ENCODE measurements at places on chromosomes 13 and 19.
A peak's percentile ranks its signal among the peaks of the same experiment; 100 is the strongest.

DNA sequence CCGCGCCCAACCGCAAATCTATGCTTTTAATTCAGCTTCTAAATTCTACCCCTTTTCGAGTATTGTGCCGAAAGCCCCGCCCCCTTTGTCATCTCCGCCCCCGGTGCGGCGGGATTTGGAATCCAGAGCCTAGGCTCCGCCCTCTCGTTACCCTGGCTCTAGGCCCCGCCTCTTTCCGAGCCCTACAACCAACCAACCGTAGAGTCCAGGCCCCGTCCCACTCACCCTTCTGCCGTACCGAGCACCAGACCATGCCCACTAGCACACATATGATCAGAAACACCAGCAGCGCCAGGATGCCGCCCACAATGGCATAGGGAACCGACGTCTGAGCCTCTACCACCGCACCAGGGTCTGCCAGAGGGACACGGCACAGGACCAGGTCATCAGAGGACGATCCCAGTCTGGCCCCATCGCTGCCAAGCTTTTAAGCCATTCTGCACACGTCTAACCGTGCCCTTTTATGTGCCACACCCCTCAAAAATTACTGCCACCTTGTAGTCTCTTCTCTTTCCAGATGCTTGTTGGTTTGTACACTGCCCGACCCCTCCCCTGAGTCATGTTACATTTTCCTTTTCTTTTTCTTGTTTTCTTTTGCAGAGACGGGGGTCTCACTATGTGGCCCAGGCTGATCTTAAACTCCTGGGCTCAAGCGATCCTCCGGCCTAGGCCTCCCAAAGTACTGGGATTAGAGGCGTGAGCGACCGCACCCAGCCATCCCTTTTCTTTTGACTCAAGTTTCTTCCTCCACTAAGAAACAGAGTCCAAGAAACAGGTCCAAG lies 4.7 kb upstream of the ZNF428 start:
- no peaks in the 10 kb centered on the region for H3K27me3 ChIP-seq
- no peak overlapping the region for H3K4me3 ChIP-seq
- DNase-seq = no peak
- H3K36me3 ChIP-seq = no peaks in the 10 kb centered on the region
- H3K27ac ChIP-seq = no peak overlapping the region

DNA sequence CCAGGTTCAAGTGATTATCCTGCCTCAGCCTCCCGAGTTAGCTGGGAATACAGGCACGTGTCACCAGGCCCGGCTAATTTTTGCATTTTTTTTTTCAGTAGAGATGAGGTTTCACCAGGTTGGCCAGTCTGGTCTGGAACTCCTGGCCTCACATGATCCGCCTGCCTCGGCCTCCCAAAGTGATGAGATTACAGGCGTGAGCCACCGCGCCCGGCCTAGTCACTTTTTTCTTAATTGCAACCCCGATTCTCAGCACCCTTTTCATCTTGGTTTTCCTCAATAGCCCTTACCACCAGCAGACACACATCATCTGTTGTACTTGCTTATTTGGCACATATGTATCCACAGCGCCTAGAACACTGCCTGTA lies 550 bp upstream of the GPI start:
- peaks cover 24% of the 10 kb centered on the region for H3K4me1 ChIP-seq
- H3K4me3 ChIP-seq = peak overlapping the region; percentile 90
- peaks cover 28% of the 10 kb centered on the region for H3K36me3 ChIP-seq

- H3K36me3 ChIP-seq = no peaks in the 10 kb centered on the region
- no peak overlapping the region for H3K4me3 ChIP-seq
- no peak overlapping the region for H3K27ac ChIP-seq
- H3K4me1 ChIP-seq = no peaks in the 10 kb centered on the region
These were observed 79.4 kb downstream of the SPACA7 start for GRCh38 chr13:112455476-112456059.

DNA sequence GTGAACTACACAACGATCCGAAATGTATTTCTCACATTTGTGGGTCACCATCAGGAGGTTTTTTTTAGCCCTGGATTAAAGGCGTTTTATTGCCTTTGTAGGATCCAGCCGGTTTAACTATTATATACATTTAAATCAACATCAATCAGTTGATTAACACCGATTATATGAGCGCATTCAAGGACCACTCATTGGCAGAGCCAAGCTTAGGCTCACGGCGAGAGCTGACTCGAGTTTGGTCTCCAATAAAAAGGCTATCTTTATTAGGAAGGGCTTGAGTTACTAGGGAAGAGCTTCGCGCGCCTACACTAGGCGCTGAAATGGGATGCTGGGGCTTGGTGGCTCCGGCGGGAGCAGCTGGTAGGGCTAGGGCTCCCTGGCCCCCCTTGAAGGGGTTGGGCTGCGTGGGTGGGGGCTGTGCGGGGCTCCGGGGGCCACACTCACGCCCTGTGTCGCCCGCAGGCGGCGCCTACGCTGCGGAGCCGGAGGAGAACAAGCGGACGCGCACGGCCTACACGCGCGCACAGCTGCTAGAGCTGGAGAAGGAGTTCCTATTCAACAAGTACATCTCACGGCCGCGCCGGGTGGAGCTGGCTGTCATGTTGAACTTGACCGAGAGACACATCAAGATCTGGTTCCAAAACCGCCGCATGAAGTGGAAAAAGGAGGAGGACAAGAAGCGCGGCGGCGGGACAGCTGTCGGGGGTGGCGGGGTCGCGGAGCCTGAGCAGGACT lies 4.2 kb downstream of the PDX1 start:
- DNase-seq = no peak
- H3K4me3 ChIP-seq = no peak overlapping the region
- H3K27me3 ChIP-seq = peaks cover 100% of the 10 kb centered on the region
- H3K4me1 ChIP-seq = peaks cover 40% of the 10 kb centered on the region

GRCh38 chr19:33740811-33741396 lies 55.8 kb upstream of the KCTD15 start:
- no peak overlapping the region for H3K4me3 ChIP-seq
- no peaks in the 10 kb centered on the region for H3K27me3 ChIP-seq
- H3K36me3 ChIP-seq = no peaks in the 10 kb centered on the region
- H3K4me1 ChIP-seq = no peaks in the 10 kb centered on the region
- DNase-seq = no peak

DNA sequence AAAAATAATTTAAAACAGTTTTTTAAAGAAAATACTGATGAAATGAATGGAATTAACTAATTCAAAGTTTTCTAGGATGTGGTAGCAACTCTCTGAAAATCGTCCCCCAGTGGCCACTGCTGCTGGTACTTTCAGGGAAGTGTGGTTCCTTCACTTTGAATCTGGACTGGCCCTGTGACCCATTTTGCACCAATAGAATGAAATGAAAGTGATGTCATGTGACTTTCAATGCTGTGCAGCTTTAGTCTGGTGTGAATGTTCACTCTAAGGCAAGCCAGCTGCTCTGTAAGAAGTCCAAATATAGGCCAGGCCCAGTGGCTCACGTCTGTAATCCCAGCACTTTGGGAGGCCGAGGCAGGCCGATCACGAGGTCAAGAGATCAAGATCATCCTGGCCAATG lies 26.4 kb upstream of the HNRNPA1L2 start:
- H3K27ac ChIP-seq = no peak overlapping the region
- no peaks in the 10 kb centered on the region for H3K4me1 ChIP-seq
- H3K4me3 ChIP-seq = no peak overlapping the region
- no peaks in the 10 kb centered on the region for H3K36me3 ChIP-seq

DNA sequence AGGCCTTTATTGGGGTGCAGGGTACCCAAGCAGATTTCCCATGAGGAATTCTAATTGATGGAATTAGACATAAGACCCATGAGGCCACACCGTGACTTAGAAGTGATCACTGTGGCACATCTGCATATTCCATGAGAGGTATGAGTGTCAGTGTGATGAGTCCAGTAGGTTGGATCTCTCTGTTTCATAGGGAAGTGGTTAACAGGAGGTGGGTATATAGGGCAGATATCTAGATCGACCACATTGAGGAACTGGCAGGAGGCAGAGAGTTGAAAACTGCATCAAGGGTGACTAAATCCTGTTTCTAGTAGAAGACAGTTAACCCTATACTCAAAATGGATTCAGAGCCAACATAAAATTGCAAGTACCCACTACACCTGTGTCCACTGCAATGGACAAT lies 68.6 kb upstream of the MIR17HG start:
- no peaks in the 10 kb centered on the region for H3K4me1 ChIP-seq
- no peak overlapping the region for H3K4me3 ChIP-seq
- H3K27ac ChIP-seq = no peak overlapping the region
- no peak for DNase-seq

GRCh38 chr13:99382428-99383133 lies 75.4 kb upstream of the GPR183 start:
- peaks cover 43% of the 10 kb centered on the region for H3K36me3 ChIP-seq
- H3K27me3 ChIP-seq = no peaks in the 10 kb centered on the region
- H3K27ac ChIP-seq = peak overlapping the region; percentile 22
- DNase-seq = peak; percentile 57
- H3K4me1 ChIP-seq = no peaks in the 10 kb centered on the region

DNA sequence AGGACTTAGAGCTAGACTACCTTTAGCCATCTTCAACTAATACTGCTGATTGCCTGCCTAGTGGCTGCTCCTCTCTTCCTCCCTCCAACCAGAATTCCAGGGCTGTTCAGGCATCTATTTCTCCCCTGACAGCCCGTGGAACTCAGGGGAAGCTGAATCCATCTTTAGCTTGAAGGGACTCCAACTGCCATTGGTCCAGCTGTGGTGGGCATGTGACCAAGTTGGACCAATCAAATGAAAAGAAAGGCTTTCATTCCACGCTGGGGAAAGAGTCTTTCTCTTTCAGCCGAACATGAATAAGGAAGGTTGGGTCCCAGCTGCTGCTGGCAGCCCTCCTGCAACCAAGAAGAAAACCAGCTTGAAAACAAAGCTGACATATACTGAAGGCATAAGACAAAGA lies 168.5 kb upstream of the OBI1 start:
- no peak overlapping the region for H3K27ac ChIP-seq
- no peaks in the 10 kb centered on the region for H3K27me3 ChIP-seq
- no peaks in the 10 kb centered on the region for H3K4me1 ChIP-seq
- H3K36me3 ChIP-seq = no peaks in the 10 kb centered on the region
- DNase-seq = no peak

- peaks cover 4% of the 10 kb centered on the region for H3K36me3 ChIP-seq
- no peak overlapping the region for H3K27ac ChIP-seq
- no peak overlapping the region for H3K4me3 ChIP-seq
- DNase-seq = peak; percentile 53
- H3K4me1 ChIP-seq = peaks cover 4% of the 10 kb centered on the region
- peaks cover 59% of the 10 kb centered on the region for H3K27me3 ChIP-seq
These were observed 1.5 kb upstream of the HCN2 start for GRCh38 chr19:588093-588740.

DNA sequence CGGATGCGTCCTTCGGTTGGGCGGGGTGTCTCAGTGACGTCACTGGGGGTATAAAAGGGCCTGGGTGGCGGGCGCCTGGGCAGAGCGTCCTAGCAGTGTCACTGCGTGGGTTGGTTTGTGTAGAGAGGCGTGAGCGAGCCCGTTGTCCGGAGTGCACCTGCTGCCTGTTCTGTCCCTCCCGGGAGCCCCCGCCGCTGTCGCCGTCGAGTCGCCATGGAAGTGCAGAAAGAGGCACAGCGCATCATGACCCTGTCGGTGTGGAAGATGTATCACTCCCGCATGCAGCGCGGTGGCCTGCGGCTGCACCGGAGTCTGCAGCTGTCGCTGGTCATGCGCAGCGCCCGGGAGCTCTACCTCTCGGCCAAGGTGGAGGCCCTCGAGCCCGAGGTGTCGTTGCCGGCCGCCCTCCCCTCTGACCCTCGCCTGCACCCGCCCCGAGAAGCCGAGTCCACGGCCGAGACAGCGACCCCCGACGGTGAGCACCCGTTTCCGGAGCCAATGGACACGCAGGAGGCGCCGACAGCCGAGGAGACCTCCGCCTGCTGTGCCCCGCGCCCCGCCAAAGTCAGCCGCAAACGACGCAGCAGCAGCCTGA lies 2.9 kb downstream of the IER2 start:
- DNase-seq = peak; percentile 98
- H3K4me3 ChIP-seq = peak overlapping the region; percentile 96
- H3K27me3 ChIP-seq = no peaks in the 10 kb centered on the region
- peaks cover 24% of the 10 kb centered on the region for H3K4me1 ChIP-seq
- H3K27ac ChIP-seq = peak overlapping the region; percentile 100
- peaks cover 2% of the 10 kb centered on the region for H3K36me3 ChIP-seq

GRCh38 chr13:40420160-40420740 lies 246.2 kb downstream of the FOXO1 start:
- H3K4me1 ChIP-seq = no peaks in the 10 kb centered on the region
- no peaks in the 10 kb centered on the region for H3K36me3 ChIP-seq
- no peaks in the 10 kb centered on the region for H3K27me3 ChIP-seq

DNA sequence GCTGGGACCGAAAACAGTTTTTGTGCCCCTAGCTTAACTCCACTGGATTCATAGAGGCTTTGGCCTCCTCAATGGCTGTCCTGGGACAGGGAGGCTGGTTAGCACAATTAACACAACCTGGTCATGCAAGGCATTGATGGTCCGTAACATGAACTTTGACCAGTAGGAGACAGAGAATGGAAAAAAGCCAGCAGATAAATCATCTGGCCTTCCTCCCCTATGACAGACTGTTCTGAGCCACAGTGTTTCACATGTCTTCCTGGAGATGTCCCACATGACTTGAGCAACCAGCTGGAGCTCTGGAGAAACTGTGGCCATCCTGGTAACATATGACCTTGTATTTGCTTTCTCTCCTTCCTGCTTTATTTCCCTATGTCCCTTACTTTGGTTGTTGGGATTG lies 244.2 kb downstream of the UQCRFS1 start:
- no peaks in the 10 kb centered on the region for H3K36me3 ChIP-seq
- no peak for DNase-seq
- H3K4me1 ChIP-seq = no peaks in the 10 kb centered on the region
- no peaks in the 10 kb centered on the region for H3K27me3 ChIP-seq
- no peak overlapping the region for H3K27ac ChIP-seq

GRCh38 chr19:33777351-33777750 lies 19.3 kb upstream of the KCTD15 start:
- no peaks in the 10 kb centered on the region for H3K36me3 ChIP-seq
- no peak overlapping the region for H3K4me3 ChIP-seq
- H3K4me1 ChIP-seq = peaks cover 42% of the 10 kb centered on the region
- no peak for DNase-seq
- no peak overlapping the region for H3K27ac ChIP-seq

DNA sequence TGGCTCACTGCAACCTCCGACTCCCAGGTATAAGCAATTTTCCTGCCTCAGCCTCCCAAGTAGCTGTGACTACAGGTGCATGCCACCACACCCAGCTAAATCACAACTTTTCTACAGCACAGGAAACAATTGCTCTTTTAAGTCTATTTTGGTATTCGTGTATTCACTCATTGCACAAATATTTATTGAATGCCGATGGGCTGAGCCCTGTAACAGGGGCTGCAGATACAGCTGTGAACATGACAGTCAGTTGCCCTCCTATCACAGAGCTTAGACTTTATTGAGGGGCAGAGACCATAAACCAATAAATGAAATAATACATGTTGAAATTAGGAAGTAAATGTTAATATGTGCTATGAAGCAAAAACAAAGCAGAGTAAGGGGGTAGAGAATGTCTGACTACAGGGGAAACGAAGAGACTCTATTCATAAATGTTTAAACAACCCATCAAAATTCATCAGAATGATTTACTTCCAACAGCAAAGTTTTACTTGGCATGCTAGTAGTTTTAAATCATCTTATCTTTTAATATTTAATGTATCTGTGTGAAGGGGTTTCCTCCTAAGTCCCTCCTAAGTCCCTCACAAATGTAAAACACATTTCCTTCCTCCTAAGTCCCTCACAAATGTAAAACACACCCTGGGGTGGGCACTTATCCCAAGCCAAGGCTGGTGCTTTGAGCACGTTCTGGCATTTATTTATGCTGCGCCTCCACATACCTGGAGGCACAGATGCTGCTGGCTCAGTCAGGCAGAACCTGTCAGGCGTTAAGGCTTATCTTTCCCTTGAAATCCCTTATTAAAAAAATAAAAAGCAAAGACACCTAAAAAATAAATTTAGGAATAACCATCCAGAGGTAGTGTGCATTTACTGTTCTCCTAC lies 140.8 kb downstream of the MIPEP start:
- peaks cover 5% of the 10 kb centered on the region for H3K36me3 ChIP-seq
- H3K27me3 ChIP-seq = no peaks in the 10 kb centered on the region
- no peak for DNase-seq
- no peaks in the 10 kb centered on the region for H3K4me1 ChIP-seq
- H3K4me3 ChIP-seq = no peak overlapping the region
